ENCODE measurements at places on chromosomes 7 and 10.

GRCh38 chr7:19051767-19052375 is 65.6 kb downstream of the TWIST1 start:
- peak; percentile 40 for DNase-seq

GRCh38 chr10:111756217-111757061 is 427.1 kb downstream of the GPAM start:
- peak; percentile 11 for DNase-seq

- peak; percentile 55 for DNase-seq
These were observed 1.3 kb downstream of the CYTH3 start for GRCh38 chr7:6271060-6271658.

- DNase-seq, result no peak
These were observed 21.9 kb downstream of the VPS26A start for GRCh38 chr10:69145864-69146263.

DNA sequence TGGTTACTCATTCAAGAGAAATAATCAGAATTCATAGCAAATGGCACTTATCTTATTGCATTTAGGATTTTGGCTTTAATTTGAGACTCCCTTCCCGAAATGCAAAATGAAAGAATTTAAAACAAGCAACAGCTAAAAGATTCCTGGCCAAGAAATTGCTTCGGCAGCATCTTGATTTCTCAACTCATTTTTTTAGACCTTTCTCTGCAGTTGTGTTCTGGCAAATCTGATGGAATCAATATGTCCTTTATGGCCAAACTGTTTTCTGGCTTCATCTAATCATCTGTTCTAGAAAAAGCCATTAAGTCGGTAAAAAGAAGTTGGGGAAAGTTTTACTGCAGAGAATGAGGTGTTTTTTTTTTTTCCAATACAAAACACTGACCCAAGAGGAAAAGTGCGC is 172.1 kb downstream of the SLC16A9 start:
- DNase-seq, result no peak

DNA sequence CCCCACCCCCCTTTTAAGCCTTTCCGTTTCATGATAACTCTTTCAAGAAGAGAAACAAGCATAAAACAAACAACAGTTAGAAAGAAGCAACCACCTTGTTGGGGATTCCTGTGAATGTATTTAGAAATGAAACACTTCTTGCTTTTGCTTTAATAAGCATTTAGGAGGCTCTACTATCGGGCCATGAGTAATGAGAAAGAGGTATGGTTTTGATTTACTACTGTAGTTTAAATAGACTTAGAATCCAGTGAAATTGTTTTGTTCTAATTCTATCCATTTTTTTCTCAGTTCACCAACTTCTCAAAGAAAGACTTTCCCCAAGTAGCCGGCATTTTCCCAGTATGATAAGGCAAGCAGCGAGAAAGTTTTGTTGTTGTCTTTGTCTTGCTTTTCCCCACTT is 168.7 kb upstream of the HABP2 start:
- peak; percentile 28 for DNase-seq

Measured in common myeloid progenitor, CD34-positive (primary cell).